ENCODE measurements at places on chromosomes 6 and 20.

GRCh38 chr6:12785301-12785700, 68.7 kb downstream of the PHACTR1 start:
- DNase-seq = no peak

DNA sequence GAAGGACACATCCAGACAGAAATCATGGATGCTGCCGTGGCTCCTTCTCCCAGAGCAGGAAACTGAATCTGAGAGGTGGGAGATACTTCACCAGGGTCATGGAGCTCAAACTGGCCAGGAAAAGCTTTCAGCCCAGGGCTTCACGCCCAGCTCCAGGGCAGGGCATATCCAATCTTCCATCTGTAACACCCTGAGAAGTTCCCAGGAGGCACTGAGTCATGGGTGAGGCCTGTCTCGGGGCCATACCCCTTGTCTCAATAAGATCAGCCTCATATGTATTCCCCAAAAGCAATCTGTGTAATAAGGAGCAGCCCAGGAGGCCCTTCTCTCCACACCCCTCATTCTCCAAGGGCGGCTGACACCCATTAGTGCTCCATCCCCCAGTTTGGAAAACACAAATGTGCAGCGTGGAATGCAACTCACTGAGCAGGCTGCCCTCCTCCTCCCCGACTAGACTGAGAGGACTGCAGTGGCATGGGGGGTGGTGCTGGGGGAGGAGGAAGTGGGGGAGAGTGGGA, 439.3 kb upstream of the SULF2 start:
- DNase-seq = no peak

DNA sequence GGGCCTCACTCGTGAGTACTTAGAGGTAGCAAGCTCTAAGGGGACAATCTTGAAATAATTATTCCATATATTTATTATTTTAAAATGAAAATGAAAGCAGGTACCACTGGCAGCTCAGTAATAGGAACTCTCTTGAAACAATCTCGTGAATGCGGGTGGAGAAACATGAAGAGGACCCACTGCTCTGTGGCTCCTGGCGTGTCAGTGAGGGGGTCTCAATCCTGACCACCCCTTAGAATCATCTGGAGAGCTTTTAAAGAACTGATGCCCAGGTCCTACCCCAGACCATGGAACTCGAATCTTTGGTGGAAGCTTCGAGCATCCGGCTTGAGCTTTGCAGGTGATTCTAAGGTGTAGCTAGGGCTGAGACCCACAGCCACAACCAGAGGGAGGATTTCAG, 23.9 kb upstream of the PXDC1 start:
- no peak for DNase-seq

DNA sequence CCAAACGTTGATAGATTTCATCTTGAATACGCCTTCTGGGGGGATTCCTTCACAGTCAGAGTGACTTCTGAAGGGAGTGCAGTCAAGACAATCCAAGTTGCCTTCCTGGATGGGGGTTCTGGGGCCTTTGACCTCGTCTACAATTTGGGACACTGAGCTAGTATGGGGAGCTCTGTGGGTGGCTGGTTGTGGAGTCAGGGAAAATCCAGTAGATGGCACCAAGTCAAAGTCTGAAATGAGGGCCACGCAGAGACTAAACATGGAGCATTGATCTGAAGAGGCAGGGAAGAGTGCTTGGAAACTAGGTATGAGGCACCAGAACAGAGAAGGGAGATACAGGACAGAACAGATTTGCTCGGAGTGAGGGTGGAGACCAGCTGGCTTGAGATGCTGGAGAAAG, 43.6 kb upstream of the CCN6 start:
- DNase-seq = peak; percentile 40

- DNase-seq = peak; percentile 4
Measured at GRCh38 chr6:70166088-70166958, 136.6 kb downstream of the COL9A1 start.

- DNase-seq = no peak
Measured at GRCh38 chr6:84309336-84309735, 81.9 kb upstream of the CEP162 start.
